Activated CD4-positive, CD25-positive, alpha-beta regulatory T cell treated with anti-CD3 and anti-CD28 coated beads, Interleukin-2, amount 50 U/mL, for 24 hours (primary cell): ENCODE measurements at places on chromosomes 1 and 21.

DNA sequence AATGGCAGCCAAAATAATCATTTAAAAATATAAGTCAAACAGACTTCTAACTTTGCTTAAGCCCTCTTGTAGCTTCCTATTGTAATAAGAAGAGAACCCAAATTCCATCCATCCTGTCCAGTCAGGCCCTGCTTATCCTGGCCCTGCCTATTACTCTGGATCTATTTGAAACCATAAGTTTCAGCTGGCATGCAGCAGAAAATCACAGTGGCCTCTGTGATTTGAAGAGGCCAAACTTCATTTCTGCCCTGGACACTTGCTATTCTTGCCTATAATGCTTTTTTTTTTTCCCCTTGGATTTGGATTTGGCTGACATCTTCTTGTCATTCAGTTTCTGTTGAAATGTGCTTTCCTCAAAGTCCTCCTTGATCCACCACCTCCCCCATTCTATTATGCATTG lies 642.8 kb downstream of the USP25 start:
- ATAC-seq: no peak

GRCh38 chr1:26887125-26887524 lies 3.0 kb downstream of the GPN2 start:
- ATAC-seq: no peak

- ATAC-seq: peak; percentile 45
Measured at GRCh38 chr1:27403065-27403726, 10.8 kb downstream of the GPR3 start.

DNA sequence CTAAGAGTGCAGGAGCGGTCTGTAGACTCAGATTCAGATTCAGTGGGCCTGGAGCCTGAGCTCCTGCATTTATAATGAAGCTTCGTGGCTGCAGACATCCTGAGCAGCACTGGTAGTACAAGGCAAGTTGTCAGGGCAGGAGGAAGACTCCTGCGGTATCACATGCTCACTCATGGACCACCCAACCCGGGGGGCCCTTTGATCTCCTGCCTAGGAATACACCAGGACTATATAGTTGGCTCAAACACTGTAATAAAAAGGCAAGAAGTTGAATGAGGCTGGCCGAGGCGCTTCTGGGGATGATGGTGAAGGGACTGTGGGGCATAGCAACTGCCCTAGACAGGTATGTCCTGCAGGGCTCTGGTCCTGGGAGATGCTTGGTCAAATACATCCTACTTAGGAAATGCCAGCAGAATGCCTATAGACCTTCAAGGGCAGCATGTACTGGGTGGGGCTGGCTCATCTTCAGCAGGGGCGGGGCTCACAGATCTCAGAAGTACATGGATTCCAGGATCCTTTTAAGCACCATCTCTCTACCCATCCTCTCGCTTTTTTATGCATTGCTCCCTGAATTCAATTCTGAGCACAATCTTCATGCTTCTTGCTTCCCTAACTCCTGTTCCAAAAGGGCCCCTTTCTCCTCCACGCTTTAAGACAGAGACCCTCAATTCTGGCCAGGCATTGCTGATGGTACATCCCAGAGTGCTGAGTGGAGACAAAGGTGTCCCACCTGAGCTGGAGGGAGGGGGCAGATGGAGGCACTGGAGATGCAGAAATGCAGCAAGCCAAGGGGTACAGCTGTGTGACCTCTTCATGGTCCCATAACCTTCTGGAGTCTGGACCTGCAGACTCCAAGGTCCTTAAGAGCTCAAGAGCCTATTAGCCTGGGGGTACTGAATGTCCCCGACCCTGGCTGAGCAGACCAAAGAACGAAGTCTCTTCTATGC lies 2.1 kb upstream of the RAP1GAP start:
- ATAC-seq: no peak

GRCh38 chr1:83694449-83694848 lies 304.5 kb downstream of the TTLL7 start:
- no peak for ATAC-seq

- peak; percentile 36 for ATAC-seq
Measured at GRCh38 chr1:31861346-31861745, 45.5 kb upstream of the SPOCD1 start.

DNA sequence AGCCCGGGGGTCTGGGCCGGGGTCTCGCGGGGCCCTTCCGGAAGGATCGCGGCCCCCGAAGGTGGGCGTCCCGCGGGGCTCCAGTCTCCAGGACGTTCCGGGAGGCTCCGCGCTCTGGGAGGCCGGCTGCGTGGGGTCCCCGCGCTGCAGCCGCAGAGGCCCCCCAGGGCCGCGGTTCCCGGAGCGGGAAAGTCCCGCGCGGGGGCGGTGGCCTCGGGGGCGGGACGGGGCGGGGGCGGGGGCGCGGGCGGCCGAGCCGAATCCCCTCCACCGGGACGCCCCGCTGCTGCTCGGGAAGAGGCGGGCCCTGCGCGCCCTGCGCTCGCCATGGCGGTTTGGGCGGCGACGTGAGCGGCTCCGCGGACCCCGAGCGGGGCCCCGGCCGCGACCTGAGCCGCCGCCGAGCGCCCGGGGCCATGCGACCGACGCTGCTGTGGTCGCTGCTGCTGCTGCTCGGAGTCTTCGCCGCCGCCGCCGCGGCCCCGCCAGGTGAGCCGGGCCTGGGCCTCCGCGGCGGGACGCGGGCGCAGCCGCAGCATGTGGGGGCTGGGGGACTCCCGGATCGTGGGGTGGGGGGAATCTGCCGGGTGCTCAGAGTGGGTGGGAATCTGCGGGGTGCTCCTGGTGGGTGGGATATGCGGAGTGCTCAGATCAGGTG lies at the start of gene IFNGR2:
Gene IFNGR2, plus strand, starts transcription at position 286 of the 658 bp plus-strand sequence. Its CDS starts 131 bp downstream, at position 417.
- ATAC-seq: peak; percentile 37

DNA sequence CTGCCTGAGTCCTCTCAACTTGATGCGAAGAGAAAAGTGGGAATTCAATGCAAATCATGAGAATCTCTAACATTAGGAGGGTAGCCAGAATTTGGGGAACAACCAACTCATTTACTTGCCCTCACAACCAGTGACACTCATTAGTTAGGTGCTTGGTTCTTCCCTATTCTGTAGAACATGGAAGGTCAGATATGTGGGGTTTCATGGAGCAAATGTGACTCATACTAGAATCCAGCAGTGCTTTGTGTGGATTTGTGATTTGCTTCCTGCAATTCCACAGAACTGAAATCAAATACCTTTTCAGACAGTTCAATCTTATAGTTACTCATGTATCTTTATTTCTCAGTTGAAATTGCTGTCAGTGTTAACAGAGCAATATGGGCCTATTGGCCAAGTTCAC lies 6.9 kb upstream of the ETV3 start:
- ATAC-seq: no peak

GRCh38 chr1:47678464-47678980 lies 240.7 kb downstream of the FOXD2 start:
- no peak for ATAC-seq

- ATAC-seq: peak; percentile 70
Measured at GRCh38 chr21:29449306-29449950, 150.7 kb downstream of the BACH1 start.

- ATAC-seq: no peak
Measured at GRCh38 chr1:62844030-62844429, 60.1 kb downstream of the ATG4C start.
